ENCODE measurements at places on chromosomes 12 and 14.

DNA sequence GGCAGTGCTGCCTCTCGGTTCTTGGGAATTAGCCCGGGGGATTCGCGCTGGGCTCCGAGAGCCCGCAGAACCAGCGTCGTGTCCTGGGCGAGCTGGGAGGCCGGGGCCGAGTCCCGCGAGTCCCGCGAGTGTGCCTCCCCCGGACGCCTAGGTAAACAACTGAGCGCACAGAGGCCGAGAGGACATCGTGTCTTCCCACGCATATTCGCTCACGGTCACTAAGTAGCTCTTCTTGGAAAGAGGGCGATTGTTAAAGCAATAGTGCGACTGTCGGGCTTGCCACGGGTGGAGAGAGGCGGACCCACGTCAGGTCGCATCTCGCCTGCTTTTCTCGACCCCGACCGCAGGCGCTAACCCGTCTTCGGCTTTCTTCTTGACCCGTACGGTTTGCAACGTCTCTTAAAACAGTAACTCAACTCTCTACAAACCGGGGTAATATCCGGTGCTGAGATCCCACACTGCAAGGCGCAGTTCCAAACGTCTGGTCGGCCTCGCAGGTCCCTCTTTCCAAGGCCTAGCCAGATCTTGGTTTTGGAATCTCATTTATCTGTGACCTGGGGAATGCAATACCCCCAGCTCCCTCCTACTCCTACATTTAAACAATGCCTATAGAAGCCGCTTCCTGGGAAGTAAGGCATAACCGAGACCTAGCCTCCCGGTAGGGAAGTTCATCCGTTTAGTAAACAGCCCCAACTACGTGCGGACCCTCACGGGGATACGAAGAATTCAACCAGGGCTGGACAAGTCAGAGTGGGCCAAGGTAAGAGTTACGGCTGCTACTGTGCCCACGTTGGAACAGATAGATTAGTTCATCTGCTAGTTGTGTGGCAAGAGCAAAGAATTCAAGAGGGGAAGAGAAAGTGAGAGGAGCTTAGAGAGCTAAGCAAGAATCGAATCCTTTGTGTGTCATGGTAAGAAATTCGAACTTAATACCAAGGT is 736 bp upstream of the PHLDA1 start:
- peak; percentile 75 for DNase-seq

DNA sequence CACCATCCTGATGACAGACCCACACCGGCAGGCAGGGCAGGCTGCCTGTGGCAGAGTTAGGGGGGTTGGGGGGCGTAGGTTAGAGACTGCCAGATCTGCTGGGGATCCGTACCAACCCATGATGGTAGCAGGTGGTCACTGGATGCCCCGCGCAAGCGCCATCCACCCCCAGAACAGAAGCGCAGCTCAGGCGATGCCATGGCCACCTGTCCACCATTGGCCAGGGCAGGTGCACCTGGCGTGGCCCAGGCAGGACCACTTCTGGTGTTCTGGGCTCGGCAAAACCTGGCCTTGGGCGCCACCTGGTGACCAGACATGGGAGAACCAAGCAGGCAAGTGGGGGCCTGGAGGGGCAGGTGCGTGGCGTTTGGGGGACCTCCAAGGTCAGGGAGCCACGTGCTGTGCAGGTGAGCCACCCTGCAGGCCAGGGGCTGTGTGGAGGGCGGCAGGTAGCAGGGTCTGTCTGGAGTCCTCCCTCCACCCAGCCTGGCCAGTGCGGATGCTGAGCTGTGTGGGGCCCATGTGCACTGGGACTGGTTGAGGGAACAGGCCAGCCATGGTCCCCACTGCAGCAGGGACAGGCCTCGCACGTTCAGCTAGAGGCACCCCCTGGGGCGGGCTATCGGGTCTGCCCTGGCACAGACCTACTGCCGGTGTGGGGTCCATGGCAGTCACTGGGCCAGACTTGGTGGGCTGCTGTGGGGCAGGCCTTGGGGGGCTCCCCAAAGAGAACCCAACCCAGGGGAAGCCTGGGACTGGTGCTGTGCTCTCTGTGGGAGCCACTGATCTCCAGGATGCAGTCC is 15.6 kb downstream of the BAG5 start:
- DNase-seq, result peak; percentile 74

- DNase-seq, result peak; percentile 90
These were observed 38.5 kb downstream of the NFKBIA start for GRCh38 chr14:35366056-35366451.

DNA sequence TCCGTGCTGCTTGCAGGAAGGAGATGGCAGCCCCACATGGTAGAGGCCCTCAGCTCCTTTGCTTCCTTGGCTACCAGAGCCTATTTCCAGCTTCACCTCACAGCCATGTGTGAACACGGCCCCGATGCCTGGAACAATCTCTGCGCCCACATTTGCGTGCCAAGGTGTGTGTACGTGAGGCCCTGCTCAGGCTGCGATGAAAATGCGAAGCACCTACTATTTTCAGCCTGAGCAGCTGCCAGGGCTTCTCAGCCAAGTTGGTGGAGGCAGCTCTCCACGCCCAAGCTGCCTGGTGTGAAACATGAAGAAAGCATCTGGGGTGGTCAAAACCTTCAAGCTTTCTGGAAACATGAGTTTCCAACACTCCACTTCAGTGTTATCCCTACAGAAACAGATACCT is 177.8 kb upstream of the EGLN3 start:
- DNase-seq, result no peak

DNA sequence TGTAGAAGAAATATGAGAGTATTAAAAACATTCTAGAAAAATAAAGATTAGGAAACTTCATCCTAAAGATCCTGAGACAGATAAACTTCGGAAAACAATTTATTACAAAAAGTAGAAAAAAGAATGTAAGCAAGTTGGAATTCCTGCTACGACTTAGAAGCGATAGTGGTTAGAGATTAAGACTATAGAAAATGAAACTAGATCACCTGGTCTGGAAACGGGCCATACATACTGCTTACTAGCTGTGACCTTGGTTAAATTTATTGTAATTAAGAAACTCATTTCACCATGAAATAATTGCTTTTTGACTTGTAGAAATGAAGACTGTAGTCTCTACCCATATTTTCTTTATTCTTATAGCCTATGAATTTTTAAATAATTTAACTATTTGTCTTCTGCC is 614.1 kb downstream of the SLC16A7 start:
- DNase-seq, result no peak

GRCh38 chr12:93847517-93848474 is 170.6 kb downstream of the CRADD start:
- DNase-seq, result no peak

DNA sequence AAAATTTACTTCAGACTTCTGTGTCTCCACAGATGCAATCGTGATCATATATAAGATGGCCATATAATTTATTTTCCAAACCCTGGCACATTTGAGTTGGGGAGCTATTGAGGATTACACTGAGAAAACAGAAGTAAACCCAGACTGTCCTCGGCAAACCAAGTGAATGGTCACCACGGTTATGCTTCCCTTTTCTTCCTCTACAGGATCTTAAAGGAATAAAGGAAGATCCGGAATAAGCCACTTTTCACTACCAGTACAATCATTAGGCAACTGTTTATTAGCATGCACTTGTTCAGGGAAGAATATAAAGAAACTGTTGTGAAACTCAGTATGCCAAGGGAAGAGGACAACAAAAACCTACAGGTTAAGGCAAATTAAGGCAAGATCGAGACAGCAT is 27.6 kb downstream of the SBNO1 start:
- DNase-seq, result no peak

DNA sequence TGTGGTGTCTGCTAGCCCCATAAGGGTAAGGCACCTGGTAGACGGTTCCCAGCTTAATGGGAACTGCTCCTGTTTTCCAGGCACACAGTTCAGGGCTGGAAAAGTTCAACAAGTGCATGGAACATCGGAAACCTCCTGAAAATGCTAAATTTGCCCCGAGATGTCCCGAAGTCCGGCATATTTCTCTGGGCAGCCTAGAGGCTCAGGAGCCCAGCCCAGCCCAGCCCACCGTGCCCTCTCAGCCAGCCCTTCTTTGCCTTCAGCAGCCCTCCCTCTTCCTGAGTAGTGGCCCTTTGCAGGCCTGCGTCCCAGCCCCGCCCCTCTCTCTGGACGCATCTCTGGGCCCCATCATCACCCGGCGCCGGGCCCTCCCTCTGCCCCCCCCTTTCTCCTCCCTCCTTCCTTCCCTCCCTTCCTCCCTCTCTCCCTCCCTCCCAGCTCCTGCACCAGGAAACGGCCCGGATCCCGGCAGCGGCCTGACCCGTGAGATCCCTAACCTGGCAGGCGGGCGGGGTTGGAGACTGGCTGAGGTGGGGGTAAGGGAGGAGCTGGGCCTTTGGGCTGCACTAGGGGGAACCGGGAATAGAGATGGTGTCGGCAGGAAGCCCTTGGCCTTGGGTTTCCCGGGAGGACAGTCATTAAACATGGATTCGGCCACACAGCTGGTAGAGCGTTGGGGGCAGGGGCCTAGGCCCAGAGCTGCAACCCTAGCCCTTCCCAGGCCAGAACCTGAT is at the start of gene BCL2L2:
Gene BCL2L2 (plus strand): TSS at position 422 of the 734 bp plus-strand sequence. CDS start 935 bp downstream, outside the sequence.
- peak; percentile 97 for DNase-seq

GRCh38 chr12:29782871-29783772 is 620 bp downstream of the TMTC1 start:
- DNase-seq, result peak; percentile 48

- DNase-seq, result peak; percentile 50
These were observed 4.6 kb upstream of the LRRC23 start for GRCh38 chr12:6899837-6900519.

DNA sequence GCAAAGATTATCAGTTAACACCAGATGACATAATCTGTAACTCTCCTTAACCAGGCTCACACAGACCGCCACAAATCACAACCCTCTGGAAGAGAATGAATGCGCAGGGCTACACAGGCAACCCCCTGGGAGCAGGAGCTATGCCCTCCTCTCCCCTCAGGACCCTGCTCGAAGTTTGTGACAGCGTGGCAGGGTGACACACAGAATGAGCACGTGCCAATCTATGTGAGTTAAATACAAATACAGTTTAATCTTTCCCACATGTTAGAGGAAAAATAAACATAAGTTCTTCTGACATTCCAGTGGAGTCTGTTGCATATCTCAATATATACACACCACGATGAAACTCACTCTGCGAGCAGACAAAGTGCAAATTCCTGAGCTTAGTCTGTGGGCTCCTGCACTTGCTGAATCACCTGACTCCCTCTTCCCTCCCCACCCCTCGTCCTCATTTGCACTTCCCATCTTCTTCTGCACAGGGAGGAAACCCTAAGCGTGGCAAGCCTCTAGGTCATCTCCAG is 37.6 kb downstream of the BCAT1 start:
- DNase-seq, result peak; percentile 60

DNA sequence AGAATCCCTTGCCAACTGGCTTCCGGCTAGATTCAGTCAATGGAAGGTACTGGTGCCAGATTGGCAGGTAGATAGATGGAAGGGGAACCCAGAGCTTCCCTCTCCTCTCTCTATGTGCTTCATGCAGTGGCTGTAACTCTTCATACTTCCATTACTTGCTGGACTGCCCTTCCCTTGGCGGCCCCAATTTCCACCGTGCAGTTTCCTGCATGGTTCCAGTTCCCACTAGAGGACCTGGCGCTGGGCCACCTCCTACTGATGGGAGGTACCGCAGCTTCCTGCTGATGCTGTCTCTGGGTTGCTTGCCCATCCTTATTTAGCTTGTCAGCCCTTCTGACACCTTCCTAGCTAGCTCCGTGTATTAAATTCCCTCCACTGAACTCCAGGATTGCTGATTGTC is 226.4 kb downstream of the ANO2 start:
- DNase-seq, result peak; percentile 51

GRCh38 chr14:74804219-74804825 is 41.2 kb downstream of the YLPM1 start:
- DNase-seq, result peak; percentile 10

DNA sequence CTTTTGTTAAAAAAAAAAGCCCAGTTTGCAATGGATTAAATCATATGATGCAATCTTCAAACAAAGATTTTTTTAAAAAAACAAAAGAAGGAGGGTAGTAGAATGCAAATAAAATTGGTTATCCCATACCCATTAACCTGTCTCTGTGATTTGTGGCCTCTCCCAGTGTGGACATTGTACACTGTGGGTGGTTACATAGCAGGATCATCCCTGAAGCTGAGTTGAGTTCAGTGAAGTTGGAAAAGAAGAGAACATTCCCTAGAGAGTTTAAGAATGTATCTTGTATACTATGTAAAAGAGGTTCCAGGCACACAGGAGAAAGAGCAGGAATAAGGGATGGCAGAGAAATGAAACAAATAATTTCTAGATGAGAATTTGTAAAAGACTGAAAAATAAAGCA is 142.4 kb upstream of the SLC16A7 start:
- no peak for DNase-seq

DNA sequence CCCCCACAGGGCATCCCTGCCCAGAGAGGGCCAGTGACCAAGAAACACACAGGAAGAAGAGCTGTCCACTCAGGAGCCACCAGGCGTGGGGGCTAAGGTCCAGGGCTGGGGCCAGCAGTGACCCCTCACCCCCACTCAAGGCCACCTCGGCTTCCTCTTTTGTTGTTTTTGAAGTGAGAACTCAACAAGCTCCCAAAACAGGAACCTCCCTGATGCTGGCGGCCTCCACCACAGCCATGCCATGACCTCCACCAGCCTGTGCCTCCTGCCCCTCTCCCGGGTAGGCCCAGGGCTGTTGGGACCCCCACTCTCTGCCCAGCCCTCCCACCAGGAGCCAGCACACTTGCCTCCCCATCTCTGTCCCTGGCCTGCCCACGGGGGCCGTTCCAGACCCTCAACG is 7.8 kb downstream of the AKT1 start:
- no peak for DNase-seq

DNA sequence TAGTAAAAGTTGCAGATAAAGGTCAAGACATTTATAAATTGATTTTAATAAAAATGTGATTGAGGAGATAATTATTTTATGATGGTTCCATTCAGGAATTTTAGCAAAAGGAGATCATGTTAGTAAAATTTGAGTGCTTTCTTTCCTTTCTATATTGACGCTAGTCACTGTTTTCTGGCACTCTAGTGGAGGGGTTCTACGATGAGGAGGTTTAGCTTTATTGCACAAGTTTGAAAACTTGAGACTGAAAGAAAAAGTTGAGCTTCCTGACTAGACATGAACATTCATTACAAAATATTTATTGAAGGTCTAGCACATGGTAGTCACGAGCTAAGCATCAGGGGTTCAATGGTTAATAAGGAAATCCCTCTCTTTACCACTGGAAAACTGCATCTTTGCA is 336.1 kb downstream of the SNAPC1 start:
- DNase-seq, result no peak

- DNase-seq, result no peak
These were observed 39.7 kb upstream of the FICD start for GRCh38 chr12:108475396-108475795.

DNA sequence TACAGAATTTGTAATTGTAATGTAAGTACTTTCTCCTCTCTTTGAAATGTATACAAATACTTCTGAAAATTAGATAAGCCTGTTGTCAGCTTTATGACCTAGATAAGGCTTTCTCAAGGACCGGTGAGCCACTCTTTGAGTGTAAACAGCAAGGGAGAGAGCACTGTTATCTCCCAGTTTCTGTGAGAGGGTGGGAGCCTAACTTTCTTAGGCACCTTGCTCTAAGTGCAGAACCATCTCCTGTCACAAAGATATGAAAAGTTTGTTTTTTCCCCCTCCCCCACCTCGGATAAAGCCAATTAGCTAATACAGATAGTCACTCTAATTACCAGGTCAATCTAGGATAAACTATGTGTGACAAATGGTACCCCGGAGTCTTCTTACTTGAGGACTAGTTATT is 35.8 kb downstream of the CAPS2 start:
- DNase-seq, result no peak

All from Daoy (cell line).